ENCODE measurements at places on chromosomes 5 and 9.

GRCh38 chr9:135326633-135327152, 152.9 kb upstream of the PPP1R26 start:
- no peak for ATAC-seq

- ATAC-seq, result no peak
Measured at GRCh38 chr9:98935071-98935505, 8.6 kb upstream of the COL15A1 start.

DNA sequence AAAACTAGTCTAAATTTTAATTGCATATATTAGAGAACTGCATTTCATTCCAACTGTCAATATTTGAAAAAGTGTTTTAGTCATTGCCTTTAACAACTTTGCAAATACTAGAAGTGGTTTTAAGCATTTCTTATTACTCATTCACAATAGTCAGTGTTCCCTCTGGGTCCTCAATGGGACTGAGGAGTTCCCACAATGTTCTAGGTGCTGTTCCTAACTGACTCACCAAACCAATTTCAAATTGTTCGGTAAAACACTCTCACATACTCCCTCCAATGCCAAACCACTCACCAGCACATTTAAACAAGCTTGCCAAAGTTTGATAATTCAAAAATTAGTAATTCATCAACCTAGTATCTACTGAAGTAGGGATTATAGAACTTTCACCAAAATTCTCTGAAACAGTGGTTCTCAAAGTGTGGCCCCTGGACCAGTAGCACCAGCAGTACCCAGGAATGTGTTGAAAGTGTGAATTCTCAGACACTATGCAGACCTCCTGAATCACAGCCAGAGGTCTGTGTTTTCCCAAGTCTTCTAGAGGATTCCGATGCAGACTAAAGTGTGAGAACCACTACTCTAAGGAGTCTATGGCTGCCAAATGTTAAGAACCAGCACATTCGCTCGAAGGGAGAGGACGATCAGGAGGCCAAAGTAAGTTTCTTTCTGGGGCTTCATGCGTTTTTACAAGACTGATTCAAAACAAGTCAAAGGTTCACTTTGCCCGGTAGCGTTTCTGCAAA, 72.8 kb downstream of the APBA1 start:
- no peak for ATAC-seq

GRCh38 chr5:170630711-170631141, 126.9 kb downstream of the KCNIP1 start:
- ATAC-seq, result peak; percentile 14

DNA sequence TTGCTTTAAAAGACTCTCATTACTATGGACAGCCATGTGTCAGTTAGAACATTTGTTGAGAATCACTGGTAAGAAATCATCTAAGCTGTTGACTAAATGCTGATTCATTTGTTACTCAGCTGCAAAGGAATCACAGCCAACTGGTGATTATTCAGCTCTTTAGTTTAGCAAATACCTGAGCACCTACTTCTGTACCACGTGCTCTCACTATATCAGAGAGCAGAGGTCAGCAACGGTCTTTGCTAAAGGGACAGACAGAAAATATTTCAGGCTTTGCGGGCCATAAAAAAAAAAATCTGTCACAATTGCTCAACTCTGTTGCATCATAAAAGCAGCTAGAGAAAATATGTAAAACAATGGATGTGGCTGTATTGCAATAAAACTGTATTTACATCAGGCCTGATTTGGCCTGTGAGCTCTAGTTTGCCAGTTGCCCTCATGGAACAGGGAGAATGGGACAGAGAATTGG, 377.6 kb downstream of the DNAH5 start:
- ATAC-seq, result no peak

DNA sequence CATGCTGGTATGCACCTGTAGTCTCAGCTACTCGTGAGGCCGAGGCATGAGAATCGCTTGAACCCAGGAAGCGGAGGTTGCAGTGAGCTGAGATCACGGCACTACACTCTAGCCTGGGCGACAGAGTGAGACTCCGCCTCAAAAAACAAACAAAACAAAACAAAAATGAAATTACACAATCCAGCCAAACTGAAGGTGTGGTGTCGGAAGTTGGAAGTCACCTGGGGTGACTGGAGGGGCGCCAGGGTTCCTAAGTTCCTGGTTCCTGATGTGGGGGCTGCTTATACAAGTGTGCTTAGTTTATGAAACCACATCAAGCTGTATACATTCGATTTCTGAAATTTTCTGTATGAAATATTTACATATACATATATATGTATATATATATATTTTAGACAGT, 3.7 kb upstream of the DOLPP1 start:
- no peak for ATAC-seq

- no peak for ATAC-seq
Measured at GRCh38 chr9:37423508-37423907, 1.0 kb downstream of the GRHPR start.

DNA sequence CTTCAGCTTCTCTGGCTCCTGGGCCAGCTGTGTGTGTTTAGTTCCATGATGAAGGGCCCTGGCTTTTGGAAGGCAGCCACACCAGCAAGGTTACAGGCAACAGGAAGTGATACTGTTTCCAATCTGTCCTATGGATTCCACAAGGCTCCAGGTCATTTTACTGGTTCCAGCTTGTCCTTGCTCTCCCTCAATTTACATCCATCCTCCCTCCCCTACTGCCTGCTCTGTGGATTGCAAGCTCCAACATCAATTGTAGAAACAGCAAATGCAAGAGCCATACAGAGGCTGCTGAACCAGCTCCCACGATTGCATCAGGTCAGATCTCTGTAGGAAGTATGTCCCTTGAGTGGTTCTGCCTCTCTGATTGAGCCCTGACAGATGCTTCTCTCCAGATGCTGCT, 409.8 kb downstream of the NTRK2 start:
- ATAC-seq, result no peak

GRCh38 chr9:100679834-100680233, 102.0 kb downstream of the CAVIN4 start:
- ATAC-seq, result no peak

DNA sequence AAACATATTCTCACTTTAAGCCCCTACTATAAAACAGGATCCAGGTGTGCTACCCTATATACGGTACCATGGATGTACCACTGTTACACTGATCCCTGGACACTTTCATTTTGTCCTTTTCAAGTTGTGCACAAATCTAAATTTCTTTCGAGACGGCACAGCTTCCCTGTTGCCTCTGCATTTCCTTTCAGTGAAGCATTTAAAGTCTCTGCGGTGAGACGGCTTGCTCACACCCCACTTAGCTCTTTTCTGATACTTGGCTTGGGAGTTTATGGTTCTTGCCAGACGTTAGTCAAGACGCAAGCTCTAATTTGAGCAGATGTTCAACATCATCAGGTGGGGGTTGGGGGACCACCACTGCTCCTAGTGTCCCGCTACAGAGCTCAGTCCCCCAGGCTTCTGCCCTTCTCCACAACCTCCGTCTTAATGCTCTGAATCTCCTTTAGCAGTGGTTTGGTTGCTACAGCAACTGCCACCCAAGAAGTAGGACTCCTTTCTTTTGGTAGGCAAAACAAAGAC, 15.8 kb downstream of the F2RL2 start:
- no peak for ATAC-seq

GRCh38 chr5:14996997-14997396, 125.4 kb upstream of the ANKH start:
- no peak for ATAC-seq

- ATAC-seq, result no peak
Measured at GRCh38 chr9:26694381-26695297, 198.0 kb downstream of the CAAP1 start.

DNA sequence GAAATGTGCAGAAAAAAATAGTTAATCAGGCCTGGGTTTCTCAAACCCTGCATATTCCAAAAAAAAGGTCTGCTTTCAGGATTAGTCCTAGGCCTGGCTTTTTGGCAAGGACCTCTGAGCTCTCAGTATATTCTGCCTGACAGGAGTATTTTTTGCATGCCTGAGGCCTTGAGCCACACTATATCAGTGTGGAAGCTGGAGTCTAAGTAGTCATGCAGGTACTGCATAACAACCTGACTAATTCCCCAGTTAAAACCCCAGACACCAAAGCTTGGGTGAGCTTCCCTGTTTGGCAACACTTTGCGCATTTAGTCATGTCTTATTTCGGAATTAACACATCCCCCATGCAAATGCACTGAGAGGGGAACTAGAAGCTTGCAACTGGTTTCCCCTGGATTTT, 359.5 kb downstream of the CETN3 start:
- ATAC-seq, result no peak

- no peak for ATAC-seq
Measured at GRCh38 chr9:116287721-116288120, 134.1 kb downstream of the PAPPA start.

DNA sequence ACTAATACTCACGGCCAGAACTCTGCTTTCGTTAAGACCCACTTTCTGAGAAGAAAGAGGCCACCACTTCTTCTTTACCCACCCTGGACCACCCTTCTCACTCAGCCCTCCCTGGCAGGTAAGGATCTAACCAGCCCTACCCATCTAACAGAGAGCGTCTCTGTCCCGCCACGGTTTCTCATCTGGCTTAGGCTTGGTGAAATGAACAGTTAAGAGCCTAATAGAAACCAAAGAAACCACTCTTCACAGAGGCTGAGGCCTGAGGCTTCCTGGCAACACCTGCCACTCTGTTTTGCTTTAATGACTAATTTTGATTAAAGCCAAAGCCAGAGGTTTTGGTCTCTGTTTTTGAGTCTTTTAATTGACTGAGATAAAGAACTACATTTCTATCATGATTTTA, 354.1 kb upstream of the SLC30A5 start:
- ATAC-seq, result no peak

DNA sequence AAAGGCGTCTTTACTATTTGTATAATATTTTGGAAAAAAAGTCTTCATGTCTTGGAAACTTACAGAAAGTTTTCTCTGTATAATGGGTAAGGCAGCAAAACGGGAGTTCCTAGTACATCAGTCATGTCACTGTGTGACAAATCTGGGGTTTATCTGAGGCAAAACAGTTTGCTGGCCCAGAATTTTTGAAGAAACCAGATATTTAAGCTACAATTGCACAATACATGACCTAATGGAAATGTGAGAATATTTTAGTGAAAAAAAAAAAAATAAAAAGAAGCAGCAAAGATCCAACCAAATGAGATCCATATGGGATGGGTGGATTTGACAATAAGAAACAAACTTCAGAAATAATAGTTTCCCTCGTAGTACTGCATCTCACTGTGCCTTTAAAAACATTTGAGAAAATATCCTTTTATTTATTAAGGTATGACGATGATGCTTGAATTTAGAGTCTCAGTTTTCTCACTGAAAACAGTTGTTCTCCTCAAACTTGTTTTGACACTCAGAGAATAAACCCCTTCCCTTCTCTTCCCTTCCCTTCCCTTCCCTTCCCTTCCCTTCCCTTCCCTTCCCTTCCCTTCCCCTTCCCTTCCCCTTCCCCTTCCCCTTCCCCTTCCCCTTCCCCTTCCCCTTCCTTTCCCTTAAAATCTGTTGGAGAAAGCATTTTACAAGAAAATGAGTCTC, 180.5 kb upstream of the TUT7 start:
- no peak for ATAC-seq

- no peak for ATAC-seq
Measured at GRCh38 chr5:151293624-151294023, 9.9 kb downstream of the SLC36A3 start.

DNA sequence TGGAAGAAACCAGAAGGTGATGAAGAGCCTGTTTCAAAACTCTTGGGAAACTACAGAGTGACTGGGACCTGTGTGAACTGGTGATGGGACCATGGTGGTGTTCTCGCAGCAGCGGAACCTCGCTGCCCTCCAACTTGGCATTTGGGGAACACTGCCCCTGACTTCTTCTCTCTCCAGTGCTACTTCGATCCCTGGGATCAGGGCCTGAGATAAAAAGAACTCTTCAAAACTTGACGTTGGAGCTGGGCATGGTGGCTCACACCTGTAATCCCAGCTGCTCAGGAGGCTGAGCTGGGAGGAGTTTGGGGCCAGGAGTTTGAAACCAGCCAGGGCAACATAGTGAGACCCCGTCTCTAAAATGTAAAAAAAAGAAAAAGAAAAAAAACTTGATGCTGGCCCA, 18.1 kb downstream of the PITX1 start:
- ATAC-seq, result no peak

DNA sequence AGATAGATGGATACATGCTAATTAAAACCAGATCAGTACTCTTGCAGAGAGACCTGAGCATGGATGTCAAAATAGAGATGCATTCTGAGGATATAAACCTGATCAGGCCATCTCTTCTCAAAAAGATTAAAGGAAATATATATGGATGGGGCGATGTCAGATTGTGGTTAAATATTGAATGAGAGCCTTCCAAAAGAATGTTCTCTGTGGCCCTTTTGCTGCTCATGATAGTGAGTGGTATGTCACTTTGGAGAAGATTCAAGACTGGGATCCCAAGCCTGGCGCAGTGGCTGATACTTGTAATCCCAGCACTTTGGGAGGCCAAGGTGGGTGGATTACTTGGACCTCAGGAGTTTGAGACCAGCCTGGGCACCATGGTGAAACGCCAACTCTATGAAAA, 20.5 kb downstream of the ZNF131 start:
- ATAC-seq, result no peak

DNA sequence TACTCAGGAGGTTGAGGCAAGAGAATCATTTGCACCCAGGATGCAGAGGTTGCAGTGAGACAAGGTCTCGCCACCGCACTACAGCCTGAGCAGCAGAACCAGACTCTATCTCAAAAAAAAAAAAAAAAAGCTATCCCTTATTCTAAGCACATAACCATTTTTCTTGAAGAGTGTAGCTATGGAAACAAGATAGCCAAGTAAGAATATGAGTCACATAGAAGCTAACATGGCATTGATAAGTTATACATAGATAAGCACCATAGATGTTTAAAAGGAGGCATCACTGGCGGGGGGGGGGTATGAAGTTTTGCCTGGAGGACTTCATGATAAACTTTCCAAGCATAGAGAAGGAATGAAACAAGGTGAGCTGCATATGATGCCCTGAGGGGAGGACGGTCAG, 26.0 kb downstream of the CHSY3 start:
- no peak for ATAC-seq

All from activated CD4-positive, CD25-positive, alpha-beta regulatory T cell treated with anti-CD3 and anti-CD28 coated beads, Interleukin-2, amount 50 U/mL, for 24 hours (primary cell).